ENCODE measurements at places on chromosomes 2 and 18. TPM values are rescaled to one million over a fixed set of nuclear protein-coding genes. Genes with fewer than 3 reads are reported as not detected.

CDK5R2 gene
- total RNA-seq, result not detected

APLF gene
- 3.5 TPM for total RNA-seq

DNA sequence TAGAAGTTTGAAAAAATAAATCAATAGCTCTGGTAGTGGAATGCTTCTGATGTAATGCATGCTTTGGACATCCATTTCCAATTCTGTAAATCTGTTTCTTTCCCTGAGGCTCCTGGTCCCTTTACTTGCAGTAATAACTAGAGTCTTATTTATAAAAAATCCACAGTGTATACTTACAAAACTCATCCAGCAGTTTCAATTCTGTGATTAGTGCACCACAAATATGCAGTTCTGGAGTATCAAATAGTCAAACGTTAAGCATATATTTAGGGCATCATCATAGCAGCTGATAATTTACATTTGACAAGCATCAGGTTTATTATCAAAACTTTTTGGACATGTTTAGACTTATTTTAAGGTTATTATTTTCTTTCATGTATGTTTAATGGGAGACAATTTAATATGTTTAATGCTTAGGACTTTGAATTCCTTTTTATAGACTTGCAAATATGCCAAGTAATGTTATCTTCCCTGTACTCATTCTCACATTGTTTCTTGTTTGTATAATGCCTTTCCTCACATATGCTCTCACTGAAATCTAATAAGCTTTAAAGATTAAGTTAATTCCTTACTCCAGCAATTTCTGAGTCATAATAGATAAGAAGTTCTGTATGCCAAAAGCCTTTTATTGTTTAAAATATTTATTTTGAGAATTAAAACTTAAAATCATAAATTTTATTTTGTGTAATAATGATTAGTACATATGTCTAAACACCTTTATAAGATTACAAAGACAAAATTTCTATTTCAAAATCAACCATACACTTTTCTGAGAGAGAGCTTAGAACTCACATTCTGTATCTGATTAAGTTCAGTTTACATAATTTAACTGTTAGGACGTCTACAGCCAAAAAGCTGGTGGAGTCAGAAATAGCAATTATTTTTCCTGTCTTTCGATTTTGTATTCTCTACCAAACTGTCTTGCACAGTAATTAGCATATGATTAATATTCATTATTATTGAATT is 341.5 kb upstream of the TMEFF2 start:
- no peaks in the 10 kb centered on the region for H3K36me3 ChIP-seq
- H3K4me3 ChIP-seq, result no peak overlapping the region
- no peaks in the 10 kb centered on the region for H3K27me3 ChIP-seq
- H3K27ac ChIP-seq, result no peak overlapping the region
- DNase-seq, result no peak

GRCh38 chr2:233079953-233080835 is 20.1 kb downstream of the INPP5D start:
- peak; percentile 30 for DNase-seq
- H3K4me3 ChIP-seq, result peak overlapping the region; percentile 17
- peaks cover 69% of the 10 kb centered on the region for H3K4me1 ChIP-seq
- no peaks in the 10 kb centered on the region for H3K27me3 ChIP-seq
- peak overlapping the region; percentile 85 for H3K27ac ChIP-seq

- no peak overlapping the region for H3K4me3 ChIP-seq
- H3K36me3 ChIP-seq, result peaks cover 4% of the 10 kb centered on the region
- H3K4me1 ChIP-seq, result no peaks in the 10 kb centered on the region
- no peak overlapping the region for H3K27ac ChIP-seq
Observed at GRCh38 chr18:31977270-31977872, 34.4 kb upstream of the TRAPPC8 start.

DNA sequence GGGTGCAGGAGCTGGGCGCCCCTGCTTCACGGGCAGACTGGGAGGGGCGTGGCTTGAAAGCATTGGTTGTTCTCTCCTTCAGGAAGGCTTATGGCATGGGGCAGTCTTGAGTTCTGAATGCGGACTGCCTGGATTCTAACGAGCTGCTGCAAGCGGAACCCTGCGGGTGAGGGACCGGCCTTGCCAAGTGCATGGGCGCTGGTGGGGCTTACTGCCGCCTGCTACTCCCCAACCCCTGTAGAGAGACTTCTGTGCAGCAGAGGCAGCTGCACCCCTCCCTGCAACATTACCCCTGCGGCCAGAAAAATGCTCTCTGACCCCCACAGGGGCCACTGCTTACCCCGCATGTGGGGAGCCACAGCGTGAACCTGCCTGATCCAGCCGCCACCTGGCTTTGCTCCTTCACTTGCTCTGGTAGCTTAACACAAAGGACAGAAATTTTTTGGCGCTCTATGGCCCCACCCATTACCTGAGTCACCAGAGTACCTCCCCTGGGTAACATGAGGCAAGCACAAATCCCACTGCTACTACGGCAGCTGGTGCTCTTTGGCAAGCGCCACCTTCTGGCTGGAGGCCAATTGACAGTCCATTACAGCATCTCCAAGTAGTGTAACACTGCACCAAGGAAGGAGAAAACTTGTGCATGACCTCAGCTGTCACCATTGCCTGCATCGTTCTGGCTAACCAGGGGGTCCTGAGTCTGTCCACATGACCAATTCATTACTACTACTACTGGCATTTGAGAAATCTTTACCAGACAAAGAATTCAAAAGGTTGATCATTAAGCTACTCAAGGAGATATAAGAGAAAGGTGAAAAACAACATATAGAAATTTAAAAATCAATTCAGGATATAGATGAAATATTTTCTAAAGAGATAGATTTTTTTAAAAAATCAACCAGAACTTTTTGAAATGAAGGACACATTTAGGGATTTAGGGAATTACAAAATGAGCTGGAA is 35.4 kb downstream of the MYL12B start:
- peak overlapping the region; percentile 92 for H3K4me3 ChIP-seq
- H3K27me3 ChIP-seq, result peaks cover 24% of the 10 kb centered on the region
- H3K27ac ChIP-seq, result peak overlapping the region; percentile 86
- DNase-seq, result peak; percentile 99

Data from activated CD8-positive, alpha-beta T cell treated with anti-CD3 and anti-CD28 coated beads for 36 hours (primary cell).